ENCODE measurements at places on chromosomes 2 and 18. TPM values are rescaled to one million over a fixed set of nuclear protein-coding genes. Genes with fewer than 3 reads are reported as not detected.

GRCh38 chr2:20484810-20485611 is 38.1 kb downstream of the RHOB start:
- DNase-seq: no peak

GRCh38 chr18:34543945-34544344 is 166.2 kb upstream of the DTNA start:
- no peak for DNase-seq

DNA sequence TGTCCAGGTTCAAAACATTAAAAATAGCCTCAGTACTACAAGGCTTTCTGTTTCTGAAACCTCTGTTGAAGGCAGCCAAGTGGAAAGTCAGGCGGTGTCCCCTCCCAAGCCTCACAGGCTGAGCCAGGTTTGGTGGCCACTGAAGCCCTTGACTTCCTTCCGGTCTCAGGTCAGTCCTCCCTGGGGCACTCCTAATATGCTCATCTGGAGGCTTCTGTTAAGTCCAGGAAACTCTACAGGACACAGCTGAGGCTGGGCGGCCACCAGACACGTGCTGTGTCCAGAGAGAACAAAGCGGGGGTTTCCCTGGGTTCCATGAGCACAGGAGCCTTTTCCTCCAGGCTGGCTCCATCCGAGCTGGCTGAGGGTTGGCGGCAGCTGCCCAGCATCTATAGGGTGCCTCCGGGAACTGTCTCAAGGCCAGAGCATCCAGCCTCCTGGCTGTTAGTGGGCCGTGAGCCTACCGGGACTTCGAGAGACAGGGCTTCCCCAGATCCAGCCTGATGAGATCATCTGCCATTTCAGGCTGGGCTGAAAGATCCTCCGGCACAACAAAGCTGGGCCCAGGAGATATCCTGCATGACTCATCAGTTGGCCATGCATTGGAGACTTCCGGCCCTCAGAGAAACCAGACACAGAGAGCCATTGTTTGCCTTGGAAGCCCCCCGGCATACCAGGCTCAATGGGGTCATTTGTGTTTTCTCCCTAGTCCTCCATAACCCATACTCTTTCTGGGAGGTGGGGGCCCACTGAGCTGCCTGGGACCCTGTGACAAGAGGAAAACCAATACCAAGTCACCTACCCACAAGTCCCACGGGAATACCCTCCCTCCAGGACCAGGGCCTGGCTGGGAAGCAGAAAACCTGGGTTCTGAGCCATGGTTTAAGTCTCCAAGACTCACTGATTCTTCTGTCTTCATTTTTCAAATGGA is 71.7 kb downstream of the HS1BP3 start:
- peak; percentile 85 for DNase-seq

DNA sequence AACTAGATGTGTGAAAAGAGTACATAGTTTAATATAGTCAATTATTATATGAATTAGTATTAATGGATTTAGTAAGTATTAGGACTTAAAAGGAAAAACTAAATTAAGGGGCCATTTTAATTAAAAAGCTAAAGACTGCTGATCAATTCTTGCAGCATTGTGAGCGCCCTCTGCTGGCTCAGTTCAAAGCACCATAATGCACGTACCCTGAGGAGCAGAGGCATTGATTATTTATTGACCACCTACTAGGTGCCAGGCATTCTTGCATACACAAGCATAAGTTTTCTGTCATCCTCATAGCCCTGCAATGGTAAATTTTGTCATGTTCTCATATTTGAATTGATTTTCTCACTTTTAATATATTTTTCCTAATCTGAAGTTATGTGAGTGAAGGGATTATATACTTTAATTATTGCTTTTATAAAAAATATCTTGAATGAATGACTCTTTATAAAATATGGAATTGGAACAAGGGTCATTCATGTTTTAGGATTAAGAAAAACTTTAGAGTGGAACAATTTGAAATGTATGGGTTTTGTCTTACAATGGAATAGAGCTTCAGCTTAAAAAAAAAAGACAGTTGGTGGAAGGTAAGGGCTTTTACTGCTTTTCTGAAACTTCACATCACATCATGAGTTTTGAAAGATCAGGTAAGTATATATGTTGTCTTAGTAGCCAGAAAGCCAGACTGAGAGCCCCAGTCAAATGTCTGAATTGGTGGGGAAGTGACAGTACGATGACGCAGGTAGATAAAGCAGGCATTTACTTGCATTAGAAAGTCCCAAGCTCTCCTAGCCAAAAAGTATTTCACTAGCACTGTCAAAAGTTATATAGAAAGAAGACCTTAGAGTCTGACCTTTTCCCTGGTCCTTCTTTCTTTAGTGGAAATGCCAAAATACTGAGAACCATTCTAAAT is 9.7 kb downstream of the ITGA4 start:
- no peak for DNase-seq

DNA sequence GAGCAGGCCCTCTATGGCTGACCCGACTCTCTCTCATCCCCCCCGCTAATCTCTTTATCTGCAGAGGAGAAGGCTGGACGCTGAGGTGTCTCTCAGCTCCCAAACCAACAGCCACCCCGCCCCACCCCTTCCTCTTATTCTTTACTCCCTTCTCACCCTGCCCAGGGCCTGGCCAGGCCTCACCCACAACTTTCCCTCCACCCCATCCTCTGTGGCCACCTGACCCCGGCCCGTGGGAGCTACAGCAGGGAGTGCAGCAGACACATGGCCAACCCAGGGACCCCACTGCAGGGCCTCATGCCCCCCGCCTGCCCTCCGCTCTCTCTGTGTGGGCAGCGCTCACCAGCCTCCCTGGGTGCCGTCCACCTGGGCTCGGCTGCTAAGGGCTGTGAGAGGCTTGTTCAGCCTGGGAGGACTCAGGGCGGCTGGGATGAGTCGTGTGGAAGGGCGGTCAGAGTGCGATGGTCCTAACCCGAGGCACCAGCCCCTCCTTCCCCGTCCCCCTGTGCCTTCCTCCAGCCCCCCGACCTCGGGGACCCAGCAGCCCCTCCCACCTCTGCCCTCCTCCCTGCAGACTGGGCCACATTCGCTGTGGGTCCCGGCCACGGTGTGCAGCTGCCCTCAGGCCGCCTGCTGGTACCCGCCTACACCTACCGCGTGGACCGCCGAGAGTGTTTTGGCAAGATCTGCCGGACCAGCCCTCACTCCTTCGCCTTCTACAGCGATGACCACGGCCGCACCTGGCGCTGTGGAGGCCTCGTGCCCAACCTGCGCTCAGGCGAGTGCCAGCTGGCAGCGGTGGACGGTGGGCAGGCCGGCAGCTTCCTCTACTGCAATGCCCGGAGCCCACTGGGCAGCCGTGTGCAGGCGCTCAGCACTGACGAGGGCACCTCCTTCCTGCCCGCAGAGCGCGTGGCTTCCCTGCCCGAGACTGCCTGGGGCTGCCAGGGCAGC is 6.8 kb downstream of the NEU4 start:
- DNase-seq: no peak

- no peak for DNase-seq
These were observed 3.7 kb upstream of the MAL start for GRCh38 chr2:95021847-95022246.

GRCh38 chr2:102033031-102033749 is 41.4 kb downstream of the IL1R2 start:
- no peak for DNase-seq

- DNase-seq: no peak
These were observed 81.8 kb upstream of the SH3BP4 start for GRCh38 chr2:234869969-234870368.

DNA sequence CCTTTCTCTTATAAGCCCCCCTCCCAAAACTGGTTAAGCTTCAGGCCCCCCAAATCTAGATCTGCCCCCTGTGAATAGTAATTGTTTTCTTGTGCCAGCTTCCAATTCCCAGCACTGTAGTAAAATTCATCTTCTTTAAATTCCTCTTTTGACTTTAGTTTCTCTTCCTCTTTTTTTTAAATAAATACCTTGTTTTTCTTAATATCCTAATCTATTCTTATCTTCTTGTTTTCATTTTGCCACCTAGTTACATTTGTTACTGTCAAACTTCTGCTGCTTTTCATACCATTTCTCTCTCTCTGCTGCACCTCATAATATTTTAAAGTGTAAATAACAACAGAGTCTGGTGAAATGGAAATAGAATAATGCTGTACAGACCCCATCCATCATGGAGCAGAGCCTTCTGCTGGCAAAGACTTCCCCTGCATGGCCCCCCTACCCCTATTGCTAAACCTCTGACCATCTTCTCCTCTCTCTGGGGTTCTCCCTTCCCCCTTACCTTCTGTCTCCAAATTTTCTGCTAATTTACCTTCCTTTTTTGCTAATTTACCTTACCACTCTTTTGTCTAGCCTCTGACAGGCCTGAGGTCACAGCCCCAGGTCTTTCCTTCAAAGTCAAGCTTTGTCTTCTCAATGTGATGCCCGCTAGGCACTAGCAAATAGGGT is 94.9 kb upstream of the PAPOLG start:
- no peak for DNase-seq

GRCh38 chr2:235908826-235909225 is 259.4 kb downstream of the GBX2 start:
- no peak for DNase-seq

DNA sequence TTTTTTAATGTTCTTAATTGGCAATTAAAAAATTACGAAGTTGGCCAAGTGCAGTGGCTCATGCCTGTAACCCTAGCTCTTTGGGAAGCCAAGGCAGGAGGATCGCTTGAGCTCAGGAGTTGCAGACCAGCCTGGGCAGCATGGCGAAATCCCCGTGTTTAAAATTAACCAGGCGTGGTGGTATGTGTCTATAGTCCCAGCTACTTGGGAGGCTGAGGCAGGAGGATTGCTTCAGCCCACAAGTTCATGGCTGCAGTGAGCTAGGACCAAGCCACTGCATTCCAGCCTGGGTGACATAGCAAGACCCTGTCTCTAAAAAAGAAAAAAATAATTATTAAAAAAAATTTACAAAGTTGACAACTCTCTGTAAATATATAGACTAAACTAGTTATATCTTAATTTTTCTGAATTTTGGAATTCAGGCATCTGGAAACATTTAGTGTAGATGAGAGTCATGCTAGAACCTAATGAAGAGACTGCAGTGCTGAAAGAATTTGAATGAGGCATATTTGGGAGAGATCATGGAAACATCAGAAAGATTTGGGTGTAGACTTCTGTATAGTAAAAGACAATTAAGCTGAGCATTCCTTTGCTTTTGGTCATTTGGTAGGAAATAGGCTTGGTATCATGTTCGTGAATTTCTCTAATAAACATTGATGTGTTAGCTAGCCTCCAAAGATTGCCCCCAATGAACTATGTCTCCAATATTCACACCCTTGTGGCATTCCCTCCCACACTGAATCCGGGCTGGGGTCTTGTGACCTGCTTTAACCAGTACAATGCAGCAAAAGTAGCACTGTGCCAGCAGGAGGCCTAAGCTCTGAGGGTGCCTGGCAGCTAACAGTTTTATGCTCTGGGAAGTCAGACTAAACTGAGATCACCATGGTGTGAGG is 4.2 kb upstream of the ROCK1 start:
- DNase-seq: peak; percentile 86

GRCh38 chr2:199552141-199552540 is 94.4 kb upstream of the SATB2 start:
- no peak for DNase-seq

GRCh38 chr2:199444749-199445148 is 13.0 kb downstream of the SATB2 start:
- DNase-seq: no peak

GRCh38 chr2:187462839-187463238 is 14.8 kb upstream of the CALCRL start:
- no peak for DNase-seq

DNA sequence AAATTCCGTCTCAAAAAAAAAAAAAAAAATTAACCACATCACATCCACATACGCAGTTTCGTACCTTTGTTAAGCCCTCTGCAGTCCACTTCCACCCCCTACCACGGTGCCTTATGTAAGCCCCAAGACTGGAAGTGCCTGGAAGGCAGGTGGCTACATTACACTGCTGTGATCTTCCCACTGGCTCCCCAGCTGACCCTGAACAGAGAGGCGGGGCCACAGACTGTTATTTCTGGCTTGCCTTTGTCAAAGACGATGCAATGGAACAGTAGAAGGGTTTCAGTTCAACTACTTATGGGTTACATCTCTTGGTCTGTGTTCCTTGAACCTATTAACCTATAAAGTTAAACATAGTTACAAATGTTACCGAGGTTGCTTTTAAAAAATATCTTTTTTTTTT is 15.7 kb upstream of the COX7A2L start:
- DNase-seq: no peak

DNA sequence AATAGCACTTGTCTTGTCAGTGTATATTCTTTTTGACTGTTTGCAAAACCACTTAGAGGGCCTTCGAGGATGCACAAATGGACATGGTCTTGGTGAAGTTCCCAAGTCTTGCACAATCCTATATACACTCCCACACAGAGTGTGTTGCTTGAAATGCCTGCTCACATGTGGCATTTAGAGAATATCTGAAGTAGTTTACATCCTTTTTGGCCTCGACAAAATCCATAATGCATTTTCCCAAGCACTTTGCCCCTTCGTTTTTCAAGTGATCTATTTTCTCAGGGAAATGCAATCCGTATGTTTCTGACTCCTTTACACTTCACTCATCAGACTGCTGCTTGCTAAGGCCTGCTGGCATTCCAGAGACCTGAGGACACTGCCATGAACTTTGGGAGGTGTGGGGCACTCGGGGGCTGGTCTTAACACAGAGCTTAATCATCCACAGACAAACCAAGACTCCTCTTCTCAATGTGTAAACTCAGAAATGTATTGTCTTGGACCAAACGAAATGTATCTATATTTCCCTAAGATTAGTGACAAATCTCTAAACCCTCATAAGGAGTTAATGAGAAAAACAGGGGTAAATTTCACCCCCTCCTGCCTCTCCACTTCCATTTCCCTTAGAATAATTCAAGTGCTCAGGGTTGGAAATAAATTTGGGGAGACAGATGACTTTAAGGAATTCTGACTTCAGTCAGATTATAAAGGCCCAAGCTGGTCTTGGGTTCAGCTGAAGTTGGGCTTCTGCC is 219.3 kb upstream of the APCDD1 start:
- peak; percentile 68 for DNase-seq

GRCh38 chr2:241123816-241124536 is 21.9 kb upstream of the MTERF4 start:
- no peak for DNase-seq

GRCh38 chr2:101678379-101678778 is 19.1 kb upstream of the MAP4K4 start:
- no peak for DNase-seq

DNA sequence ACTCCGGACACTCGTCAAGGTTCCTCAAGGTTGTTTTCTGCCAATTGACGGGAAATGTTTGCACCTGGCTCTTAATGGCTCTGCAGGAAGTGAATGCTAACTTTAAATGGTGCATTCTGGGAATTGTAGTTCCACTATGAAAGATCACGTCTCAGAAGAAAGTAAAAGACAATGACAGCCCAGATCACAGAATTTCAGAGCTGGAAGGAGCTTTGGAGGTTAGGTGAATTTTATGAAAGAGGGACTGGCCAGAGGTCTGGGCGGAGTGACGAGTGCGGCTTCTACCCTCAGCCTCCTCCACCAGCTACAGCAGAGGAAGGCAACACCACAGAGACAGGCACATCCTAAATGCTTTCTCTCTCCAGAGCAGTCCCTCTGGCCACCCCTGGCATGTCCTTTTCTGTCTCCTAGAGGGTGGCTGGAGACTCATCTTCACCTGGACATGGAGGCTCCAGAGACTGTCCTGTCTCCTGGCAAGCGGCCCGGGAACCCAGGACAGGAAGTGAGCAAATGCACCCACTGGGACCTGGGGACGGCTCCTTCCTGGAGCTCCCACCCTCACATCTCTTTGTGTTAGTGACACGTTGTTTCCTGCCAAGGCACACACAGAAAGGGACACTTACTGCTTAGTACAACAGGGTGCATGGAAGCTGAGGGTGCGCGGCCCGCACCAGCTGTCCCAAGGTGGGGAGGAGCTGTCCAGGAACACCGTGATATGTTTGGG is 19.4 kb downstream of the THAP4 start:
- DNase-seq: no peak

- DNase-seq: no peak
These were observed 66.8 kb upstream of the RIOK3 start for GRCh38 chr18:23386317-23386716.

The PLEKHH2 gene
- 2.2 TPM for polyA plus RNA-seq

The C2orf42 gene
- polyA plus RNA-seq: 9.8 TPM

The ATP6V1C2 gene
- 0.04 TPM for polyA plus RNA-seq

Data from BJ (cell line).